ENCODE measurements at places on chromosomes 13 and 19. TPM values are rescaled to one million over a fixed set of nuclear protein-coding genes. Genes with fewer than 3 reads are reported as not detected.

DNA sequence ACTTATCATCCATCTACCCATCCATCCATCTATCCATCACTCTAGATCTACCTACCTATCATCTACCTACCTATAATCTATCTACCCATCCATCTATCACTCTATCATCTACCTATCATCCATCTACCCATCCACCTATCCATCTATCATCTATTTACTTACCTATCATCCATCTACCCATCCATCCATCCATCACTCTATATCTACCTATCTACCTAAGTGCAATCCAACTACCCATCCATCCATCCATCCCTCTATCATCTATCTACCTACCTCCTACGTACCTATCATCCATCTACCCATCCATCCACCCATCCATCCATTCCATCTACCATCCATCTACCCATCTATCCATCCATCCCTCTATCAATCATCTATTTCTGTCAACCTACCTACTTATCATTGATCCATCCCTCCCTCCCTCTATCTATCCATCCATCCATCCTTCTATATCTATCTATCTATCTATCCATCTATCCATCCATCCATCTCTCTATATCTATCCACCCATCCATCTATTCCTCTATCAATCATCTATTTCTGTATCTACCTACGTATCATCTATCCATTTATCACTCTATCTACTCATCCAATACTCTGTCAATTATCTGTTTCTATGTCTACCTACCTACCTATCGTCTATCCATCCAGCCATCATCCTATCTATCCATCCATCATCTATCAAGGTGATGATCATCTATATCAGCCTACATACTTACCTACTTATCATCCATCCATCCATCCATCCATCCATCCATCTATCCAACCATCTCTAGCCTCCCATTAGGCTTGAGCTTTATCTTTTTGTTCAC, 49.1 kb downstream of the CEBPG start:
- H3K4me3 ChIP-seq = no peak overlapping the region
- no peaks in the 10 kb centered on the region for H3K4me1 ChIP-seq
- H3K27ac ChIP-seq = no peak overlapping the region
- H3K36me3 ChIP-seq = no peaks in the 10 kb centered on the region

DNA sequence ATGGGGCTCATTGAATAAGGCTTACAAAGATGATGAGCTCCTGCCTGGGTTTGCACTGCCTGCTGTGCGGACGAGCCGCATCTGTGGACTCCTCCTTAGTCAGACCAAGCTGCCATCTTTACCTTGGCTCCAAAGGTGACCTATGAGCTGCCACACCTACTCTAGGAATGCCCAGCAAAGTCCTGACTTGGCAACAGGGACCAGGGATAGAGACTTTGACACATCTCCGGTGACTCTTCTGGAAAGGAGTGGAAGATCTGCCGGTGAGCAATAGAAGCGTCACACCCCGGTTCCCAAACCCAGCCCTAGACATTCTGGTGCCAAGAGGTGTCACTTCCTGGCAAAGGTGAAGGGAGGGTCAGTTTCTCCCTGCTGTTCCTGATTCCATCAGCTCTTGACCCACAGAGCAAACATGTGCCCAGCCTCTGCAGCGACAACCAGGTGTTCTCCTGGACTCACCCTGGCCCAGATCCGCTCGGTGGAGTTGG, 50.2 kb upstream of the GTF3A start:
- H3K27ac ChIP-seq = no peak overlapping the region
- DNase-seq = no peak
- H3K4me1 ChIP-seq = no peaks in the 10 kb centered on the region
- H3K27me3 ChIP-seq = no peaks in the 10 kb centered on the region
- H3K36me3 ChIP-seq = no peaks in the 10 kb centered on the region

GRCh38 chr19:48419158-48419920, 25.9 kb downstream of the GRIN2D start:
- peaks cover 12% of the 10 kb centered on the region for H3K4me1 ChIP-seq
- H3K27ac ChIP-seq = no peak overlapping the region
- no peaks in the 10 kb centered on the region for H3K27me3 ChIP-seq
- no peaks in the 10 kb centered on the region for H3K36me3 ChIP-seq

DNA sequence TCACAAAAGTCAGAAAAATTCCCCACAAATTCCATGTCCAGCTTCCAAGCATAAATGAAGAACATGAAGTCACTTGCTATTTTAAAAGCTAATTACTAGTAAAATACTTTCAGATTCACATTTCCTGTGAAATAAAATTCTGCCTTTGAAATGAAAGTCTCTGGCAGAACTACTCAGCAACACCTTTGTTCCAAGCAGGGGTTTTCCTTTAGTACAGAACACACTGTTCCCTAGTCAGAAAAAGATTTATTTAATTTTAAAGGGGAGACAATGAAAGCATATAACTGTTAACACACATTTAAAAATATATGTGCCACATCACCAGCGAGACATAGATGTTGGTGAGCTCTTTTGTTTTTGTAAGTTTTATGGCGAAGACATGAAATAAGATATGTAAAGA, 26.4 kb upstream of the RAP2A start:
- H3K27me3 ChIP-seq = no peaks in the 10 kb centered on the region
- no peak overlapping the region for H3K27ac ChIP-seq
- no peak overlapping the region for H3K4me3 ChIP-seq

ZNF738 gene
- total RNA-seq = 8.3 TPM

Measured in CD8-positive, alpha-beta memory T cell (primary cell).